ENCODE measurements at places on chromosomes 13 and 19. TPM values are rescaled to one million over a fixed set of nuclear protein-coding genes. Genes with fewer than 3 reads are reported as not detected.

GRCh38 chr13:70523622-70524021 is 415.4 kb upstream of the KLHL1 start:
- H3K27me3 ChIP-seq = no peaks in the 10 kb centered on the region
- DNase-seq = no peak
- H3K4me3 ChIP-seq = no peak overlapping the region
- H3K36me3 ChIP-seq = no peaks in the 10 kb centered on the region

DNA sequence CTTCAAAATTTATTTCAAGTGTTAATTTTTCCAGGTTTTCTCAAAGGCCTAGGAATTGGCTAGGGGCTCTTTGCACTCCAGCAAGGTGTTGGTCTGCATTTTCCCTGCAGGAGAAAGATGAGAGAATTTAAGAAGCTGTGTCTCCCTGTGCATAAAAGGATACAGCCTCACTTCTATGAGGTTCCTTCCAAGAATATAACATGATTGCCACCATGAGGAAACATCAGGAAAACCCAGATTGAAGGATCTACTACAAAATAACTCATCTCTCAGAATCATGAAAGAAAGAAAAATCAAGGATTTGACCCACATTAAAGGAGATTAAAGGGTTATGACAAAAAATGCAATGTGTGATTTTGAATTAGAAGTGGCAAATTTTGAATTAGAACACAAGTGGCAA is 69.9 kb downstream of the RUBCNL start:
- no peaks in the 10 kb centered on the region for H3K4me1 ChIP-seq
- H3K27me3 ChIP-seq = no peaks in the 10 kb centered on the region
- no peak overlapping the region for H3K4me3 ChIP-seq
- no peak overlapping the region for H3K27ac ChIP-seq
- no peaks in the 10 kb centered on the region for H3K36me3 ChIP-seq
- no peak for DNase-seq

CLDN10 gene
- total RNA-seq = 1.0 TPM

GRCh38 chr19:4044990-4045465 is 21.7 kb downstream of the ZBTB7A start:
- H3K4me3 ChIP-seq = no peak overlapping the region
- peaks cover 16% of the 10 kb centered on the region for H3K4me1 ChIP-seq
- DNase-seq = no peak
- H3K27me3 ChIP-seq = no peaks in the 10 kb centered on the region

DNA sequence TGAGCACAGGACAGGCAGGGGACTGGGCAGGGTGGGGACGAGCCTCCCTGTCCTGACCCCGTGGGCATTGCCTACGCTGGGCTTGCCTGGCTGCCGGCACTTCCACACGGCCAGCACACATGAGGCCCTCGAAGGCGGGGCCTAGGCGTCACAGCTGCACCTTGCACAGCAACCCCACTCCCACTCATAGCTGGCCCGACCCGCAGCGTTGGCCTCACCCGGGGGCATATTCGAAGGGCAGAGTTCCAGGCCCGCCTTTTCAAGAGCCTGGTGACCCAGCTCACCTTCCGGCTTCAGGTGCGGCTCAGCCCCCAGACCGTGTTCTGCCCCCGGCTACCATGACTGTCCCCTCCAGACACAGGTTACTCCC is 16.9 kb upstream of the PROZ start:
- H3K4me1 ChIP-seq = no peaks in the 10 kb centered on the region
- H3K4me3 ChIP-seq = no peak overlapping the region
- DNase-seq = peak; percentile 35
- no peak overlapping the region for H3K27ac ChIP-seq

CNN1 gene
- total RNA-seq = 106 TPM
